Activated CD8-positive, alpha-beta T cell treated with anti-CD3 and anti-CD28 coated beads for 36 hours (primary cell): ENCODE measurements at places on chromosomes 16 and 17.

GRCh38 chr16:24850289-24850938, 4.7 kb downstream of the SLC5A11 start:
- peak; percentile 12 for DNase-seq

DNA sequence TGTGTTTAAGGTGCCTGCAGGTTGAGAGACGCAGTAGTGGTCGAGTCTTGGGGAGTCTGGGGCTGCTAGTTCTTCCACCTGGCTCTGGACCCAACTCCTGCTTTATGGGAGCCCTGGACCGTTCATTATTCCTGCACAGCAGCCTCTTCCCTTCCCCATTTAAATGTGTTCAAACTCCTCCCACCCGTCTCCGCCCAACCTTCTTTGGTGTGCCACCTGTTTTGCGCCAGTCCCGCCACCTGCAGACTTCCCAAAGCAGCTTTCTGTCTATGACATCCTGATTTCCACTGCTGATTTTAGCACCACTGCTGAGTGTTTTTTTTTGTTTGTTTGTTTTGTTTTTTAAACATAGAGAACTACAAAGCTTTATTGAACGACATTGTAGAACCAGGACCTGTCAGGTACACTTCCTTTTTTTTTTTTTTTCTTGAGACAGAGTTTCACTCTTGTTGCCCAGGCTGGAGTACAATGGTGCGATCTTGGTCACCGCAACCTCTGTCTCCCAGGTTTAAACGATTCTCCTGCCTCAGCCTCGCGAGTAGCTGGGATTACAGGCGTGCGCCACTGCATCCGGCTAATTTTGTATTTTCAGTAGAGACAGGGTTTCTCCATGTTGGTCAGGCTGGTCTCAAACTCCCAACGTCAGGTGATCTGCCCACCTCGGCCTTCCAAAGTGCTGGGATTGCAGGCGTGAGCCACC, 12.8 kb downstream of the ADORA2B start:
- no peak for DNase-seq

DNA sequence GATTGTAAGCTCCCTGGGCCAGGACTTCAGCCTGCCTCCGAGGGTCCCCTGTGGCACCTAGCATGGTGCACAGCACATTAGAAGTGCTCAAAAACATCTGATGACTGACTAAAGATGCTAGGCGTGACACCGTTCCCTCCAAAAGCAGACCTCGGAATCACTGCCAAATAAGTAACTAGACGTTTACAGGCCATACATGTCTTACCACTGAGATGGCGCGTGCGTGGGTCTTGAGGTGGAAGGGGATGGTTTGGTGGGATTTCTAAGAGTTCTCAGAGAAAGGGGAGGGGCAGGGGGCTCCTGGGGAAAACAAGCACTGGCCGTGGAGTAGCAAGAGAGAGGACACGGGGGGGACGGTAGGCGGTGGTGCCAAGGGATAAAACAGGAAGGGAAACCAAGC, 12.4 kb downstream of the MPO start:
- DNase-seq = no peak

DNA sequence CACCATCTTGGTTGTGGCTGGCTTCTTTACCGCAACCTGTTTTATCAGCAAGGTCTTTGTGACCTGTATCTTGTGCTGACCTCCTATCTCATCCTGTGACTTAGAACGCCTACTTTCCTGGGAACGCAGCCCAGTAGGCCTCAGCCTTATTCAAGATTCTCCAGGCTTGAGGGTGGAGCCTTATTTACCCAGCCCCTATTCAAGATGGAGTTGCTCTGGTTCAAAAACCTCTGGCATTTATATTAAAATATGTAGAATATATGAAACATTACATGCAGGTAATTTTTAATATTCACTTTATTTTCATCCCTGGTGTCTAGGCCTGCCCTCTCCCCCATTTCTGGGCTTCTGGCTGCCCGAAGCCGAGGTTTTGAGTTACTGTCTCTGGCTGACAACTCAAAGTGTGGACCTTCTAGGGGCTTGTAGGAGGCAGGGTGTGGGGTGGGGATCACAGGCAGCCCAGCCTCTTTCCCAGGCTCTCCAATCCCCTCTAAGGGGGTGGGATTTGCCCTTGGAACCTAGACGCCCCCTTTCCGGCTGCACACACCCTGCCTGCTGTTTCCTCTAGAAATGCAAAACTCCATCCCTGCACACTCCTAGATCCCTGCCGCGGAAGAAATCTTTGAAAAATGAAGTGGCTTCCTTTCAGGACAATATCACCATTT, 152.0 kb downstream of the KCNJ12 start:
- DNase-seq = no peak

DNA sequence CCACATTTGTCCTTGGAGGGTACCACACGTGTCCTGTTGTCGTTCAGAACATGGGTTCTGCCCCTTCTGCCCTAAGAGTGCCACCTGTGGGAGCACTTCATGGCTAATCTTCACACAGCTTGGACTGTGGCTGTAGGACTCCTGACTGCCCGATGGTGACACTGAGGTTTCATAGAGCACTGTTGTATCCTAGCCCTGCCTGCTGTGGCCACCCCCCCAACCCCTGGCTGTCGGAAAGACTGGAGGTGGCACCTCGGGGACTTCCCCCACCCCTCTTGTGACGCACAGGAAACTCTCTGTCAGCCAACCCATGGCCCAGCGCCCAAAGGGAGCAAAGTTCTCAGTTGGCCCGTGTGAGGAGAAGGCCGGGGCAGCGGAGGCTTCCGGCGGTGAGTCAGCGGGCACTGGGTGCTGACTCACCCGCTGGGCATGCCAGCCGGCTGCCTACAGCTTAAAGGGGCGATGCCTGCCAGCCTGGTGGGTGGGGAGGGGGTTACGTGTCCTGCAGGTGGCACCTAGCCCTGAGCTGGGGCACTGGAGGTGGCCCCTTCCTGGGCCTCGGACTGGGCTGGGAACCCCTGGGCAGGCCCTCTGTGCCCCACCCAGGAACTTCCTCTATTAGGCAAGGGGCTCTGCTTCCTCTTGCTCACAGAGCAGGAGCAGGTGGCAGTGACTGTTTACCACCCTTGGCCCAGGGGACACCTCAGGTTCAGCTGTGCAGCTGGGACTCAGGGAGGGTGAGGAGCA, 3.4 kb downstream of the MAP2K3 start:
- DNase-seq = peak; percentile 99

- no peak for DNase-seq
Observed at GRCh38 chr16:58589326-58589905, 40.2 kb downstream of the CNOT1 start.

DNA sequence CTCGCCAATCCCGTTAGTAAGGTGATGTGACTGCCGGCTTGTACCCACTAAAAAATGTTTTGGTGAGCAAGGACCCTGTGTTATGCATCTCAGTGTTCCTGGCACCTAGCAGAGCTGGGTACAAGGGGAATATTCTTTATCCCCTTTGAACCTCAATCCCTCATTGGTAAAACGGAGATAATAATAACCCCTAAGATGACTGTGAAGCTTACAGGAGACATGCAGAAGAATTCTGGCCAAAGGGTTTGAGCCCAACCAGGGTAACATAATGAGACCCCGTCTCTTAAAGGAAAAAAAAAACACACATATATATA, 896 bp downstream of the GGA2 start:
- no peak for DNase-seq

- DNase-seq = no peak
Observed at GRCh38 chr17:49742166-49742638, 21.7 kb downstream of the FAM117A start.

GRCh38 chr16:11263737-11264136, 5.4 kb downstream of the TNP2 start:
- DNase-seq = peak; percentile 83

DNA sequence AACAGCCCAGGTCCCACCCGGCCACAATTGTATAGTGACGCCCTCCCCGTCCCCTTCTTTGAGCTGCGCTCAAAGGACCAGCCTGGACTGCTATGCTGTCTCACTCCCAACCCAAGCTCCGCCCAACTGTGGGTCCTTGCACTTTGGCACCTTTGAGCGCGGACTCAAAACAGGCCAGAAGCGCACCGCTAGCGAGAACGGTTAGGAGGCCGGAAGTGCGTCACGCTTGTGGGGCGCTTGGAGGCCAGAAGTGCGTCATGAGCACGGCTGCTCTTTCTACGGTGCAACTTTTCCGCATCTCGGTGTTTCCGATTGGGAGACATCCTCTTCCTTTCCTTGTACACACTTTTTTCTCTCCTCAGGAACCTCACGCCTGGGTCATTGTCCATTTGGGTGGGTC, at the start of gene ZNF19:
Gene ZNF19 (minus strand): TSS at position 203 of the 400 bp plus-strand sequence. CDS start 7,210 bp downstream, outside the sequence.
- no peak for DNase-seq

DNA sequence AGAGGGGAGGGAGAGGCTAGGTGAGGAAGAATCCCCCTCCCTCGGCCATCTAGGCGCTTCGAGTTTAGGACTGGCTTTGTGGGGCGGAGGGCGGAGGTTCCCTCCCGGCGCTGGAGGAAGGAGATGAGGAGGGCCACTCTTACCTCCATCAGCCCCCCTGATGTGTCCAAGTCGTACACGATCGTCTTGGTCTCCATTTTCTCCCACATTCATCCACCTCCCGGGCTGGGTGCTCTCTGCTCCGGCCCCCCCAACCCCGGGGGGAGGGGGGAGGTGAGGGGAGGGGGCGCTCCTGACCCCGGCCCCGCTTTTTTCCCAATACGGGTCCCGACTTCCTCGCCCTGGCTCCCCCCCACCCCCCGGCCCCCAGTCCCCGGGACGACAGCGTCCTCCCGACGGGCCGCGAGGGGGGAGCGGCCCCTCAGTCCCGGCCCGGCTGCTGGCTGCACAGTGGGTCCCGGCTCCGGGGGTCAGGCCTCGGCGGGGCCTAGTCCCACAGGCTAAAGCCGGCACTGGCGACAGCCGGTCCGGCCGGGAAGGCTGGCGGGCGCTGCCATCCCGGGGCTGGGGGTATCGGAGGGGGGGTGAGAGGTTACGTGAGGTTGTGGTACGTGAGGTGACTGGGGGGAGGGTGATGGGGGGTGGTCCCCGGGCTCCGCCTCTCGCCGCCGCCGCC, 428 bp downstream of the PHF12 start:
- no peak for DNase-seq

- DNase-seq = no peak
Observed at GRCh38 chr16:73764321-73764720, 532.3 kb upstream of the PSMD7 start.

DNA sequence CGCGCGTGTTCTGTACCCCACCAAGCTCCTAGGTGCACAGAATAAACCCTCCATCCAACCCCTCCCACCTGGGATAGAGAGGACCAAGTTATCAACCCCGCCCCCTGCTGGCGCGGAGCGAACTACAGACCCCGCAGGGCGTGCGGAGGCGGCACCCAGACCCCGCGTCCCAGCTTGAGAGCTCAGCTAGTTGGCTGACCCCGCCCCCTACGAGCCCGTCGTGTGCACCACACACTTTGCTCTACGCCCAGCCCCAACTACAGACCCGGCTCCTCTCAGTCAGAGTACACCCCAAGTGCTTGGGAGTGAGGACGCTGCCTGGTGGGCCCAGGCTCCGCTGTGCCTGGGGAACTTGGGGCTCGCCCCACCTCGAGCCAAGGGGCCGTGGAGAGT, 1.5 kb downstream of the GRIN2A start:
- DNase-seq = peak; percentile 64
